Esophagus mucosa (tissue), 1 donor: ENCODE measurements at places on chromosomes 1 and 21.

GRCh38 chr1:17181781-17182464 lies 23.0 kb upstream of the PADI1 start:
- no peak for ATAC-seq

- ATAC-seq = peak; percentile 21
Observed at GRCh38 chr1:156281693-156282478, 739 bp downstream of the SMG5 start.

DNA sequence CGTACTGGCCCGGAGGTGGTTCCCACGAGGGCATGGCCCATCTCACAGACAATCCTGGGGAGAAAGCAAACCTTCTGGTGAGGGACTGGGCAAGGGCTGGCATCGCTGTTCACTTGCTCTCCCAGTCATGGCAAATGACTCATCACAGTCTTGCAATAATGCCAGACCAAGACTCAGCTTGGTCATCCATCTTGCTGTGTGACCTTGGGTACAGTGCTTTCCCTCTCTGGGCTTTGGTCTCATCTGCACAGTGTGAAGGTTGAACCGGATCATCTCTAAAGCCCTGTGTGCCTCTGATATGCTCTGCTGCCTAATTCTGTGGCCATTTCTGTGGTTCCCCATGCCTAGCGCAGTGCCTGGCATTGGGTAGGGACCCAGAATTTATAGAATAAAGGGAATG lies 143.6 kb upstream of the CD34 start:
- peak; percentile 44 for ATAC-seq

- no peak for ATAC-seq
Observed at GRCh38 chr1:74512170-74512915, at the start of gene LRRC53. Gene LRRC53, minus strand, starts transcription at chr1:74512611. Its CDS starts 29,262 bp downstream, at chr1:74483349.

DNA sequence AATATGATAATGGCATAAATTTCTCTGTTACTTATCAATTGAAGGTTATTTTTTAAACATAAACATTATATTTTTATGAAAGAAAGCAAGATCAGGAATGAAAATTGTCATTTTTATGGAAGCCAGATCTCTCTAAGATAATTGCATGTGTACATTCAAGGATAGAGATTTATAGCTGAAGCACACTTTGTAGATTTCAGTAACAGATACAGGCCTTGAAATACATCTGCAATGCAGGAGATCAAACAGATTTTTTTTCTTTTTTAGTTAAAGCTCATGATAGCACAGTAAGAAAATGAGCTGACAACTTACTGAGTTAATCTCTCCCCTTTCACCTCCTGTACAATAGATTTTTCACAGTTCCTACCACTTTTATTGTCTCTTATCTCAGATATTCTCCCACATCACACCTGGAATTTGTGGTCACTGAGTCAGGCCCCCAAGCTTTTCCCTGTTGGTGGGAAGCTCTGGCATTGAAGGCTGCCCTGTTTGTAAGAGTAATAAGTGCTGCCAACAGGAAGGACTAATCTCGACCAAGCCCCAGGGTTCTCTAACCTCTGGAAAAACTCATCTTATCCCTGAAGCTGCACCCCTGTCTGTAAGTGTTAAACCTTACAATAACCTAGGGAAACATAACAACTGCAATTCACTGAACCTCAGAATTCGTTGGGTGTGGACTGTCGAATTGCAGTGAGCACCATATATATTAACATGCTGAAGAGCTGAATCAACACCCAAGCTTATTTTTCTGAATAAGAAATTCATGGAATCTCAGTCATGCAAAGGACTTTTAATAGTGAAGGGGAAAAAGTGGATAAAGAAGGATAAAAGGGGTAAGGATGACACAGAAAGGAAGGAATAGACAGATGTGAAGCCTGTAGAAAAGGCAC lies 599.0 kb downstream of the LMO4 start:
- ATAC-seq = no peak

GRCh38 chr1:241308471-241308870 lies 48.5 kb downstream of the RGS7 start:
- ATAC-seq = no peak

DNA sequence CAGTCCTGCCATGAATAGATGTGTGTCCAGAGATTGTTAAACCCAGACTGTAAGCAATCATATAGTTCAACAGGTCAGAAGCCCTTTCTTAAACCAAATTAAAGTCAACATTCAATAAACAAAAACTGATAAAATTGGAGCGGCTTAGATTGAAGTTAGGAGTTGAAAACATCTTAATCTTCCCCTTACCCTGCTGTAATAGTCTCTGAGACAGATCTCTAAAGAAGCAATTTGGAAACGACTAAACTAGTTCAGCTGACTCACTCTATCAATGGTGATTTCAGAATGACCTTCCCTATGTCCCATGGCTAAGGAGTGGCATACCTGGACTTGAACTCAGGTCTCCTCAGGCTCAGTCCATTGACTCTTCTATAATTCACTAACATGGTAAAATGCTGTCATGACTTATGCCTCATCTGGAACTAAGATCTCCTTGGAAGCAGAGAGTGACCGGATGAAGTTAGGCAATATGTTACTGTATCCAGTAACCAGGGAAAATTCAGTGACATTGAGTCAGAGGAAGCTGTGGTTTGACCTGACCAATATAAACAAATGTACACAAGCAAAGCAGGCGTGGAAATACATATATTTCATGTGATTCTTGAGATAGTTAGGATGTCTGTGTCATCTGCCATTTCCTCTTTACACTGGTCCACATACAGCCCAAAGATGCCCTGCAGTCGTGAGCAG lies 30.1 kb downstream of the SGIP1 start:
- ATAC-seq = no peak

DNA sequence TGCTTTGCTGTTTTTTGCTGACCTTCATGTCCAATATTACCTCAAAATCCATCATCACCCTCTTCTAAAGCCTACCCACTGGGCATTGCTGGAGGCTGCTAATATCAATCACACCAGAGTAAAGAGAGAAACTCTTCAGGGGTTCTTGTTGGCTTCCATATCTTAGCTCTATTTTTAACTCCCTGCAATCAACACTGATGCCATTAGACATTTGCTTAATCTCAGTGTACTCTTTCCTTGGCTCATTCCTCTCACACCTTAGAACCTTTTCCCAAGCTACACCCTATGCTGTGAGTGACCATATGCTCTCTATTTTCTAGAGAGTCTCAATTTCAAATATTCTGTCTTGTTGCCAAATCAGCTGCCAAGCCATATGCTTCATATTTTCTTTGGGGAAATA lies 40.6 kb upstream of the RABGAP1L start:
- no peak for ATAC-seq

DNA sequence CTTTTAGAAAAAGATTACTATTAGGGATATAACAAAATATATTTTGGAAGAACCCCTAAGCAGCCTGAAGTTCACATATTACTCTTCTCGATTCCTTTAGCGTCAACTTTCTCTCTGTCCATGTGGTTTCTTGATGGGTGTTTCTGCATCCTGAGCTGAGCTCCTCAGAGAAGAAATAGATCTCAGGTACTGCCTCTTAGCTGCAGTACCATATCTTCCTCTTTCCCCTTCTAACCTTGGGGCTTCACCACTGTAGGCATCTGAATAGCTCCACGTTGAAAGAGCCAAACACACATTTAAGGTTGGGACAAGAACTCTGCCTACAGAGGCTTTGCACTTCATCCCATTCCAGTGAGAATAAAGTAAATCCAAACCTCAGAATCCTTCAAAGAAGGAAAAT lies 59.2 kb downstream of the SAMSN1 start:
- no peak for ATAC-seq

DNA sequence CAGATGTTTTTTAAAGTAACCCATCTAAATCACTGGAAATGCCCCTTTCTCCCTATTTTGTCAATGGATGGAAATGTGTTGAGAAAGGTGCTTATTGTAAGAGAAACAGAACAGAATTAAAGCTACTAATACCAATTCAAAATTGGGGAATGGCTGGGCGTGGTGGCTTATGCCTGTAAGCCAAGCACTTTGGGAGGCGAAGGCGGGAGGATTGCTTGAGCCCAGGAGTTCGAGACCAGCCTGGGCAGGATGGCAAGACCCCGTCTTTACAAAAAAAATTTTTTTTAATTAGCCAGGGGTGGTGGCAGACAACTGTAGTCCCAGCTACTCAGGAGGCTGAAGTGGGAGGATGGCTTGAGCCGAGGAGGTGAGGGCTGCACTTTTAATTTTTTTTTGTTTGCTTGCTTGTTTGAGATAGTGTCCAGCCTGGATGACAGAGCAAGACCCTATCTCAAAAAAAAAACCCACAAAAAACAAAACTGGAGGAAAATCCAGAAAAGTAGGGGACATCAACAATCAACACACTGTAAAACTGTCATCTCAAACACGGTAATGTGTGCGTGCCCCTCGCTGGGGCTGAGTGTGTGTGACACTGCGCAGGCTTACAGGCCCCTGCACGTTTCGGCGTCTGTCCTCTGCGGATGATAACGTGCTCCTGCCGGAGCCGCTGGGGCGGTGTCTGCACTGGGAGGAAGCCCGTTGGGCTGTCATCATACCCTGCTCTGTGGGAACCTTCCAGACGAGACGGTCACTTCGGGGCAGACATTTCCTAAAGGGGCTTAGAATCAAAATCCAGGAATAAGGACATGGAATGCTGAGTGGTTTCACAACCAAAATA lies 11.6 kb upstream of the POFUT2 start:
- ATAC-seq = peak; percentile 30

DNA sequence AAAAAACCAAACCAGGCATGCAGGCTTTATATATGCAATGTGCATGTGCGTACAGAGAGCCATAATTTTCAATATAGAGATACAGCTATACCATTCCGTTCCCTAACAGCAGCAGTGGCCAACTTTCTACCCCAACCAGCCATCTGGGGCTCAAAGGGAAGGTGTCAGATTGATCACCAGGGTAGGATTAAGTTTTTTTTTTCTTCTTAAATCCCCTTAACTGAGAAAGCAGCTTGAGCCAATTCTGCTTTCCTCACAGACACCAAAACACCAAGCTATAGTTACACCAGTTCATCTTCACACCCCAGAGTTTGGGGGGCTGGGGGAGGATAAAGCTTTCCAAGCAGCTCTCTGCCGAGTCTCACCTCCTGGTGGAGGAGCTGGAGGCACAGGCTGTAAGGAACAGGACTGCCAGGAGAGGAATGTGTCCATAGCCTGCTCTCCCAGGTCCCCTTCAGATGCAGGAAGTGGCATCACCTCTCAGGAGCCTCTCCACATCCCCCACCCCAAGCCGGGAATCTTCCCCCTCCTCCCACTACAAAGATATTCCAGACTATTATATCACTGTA lies 87.9 kb downstream of the SSBP3 start:
- ATAC-seq = no peak

- ATAC-seq = no peak
Observed at GRCh38 chr21:41499920-41500319, 8.0 kb downstream of the TMPRSS2 start.

GRCh38 chr21:31490443-31490842 lies 146.4 kb upstream of the TIAM1 start:
- ATAC-seq = no peak

- peak; percentile 31 for ATAC-seq
Observed at GRCh38 chr1:22969304-22969709, 3.4 kb downstream of the LACTBL1 start.
